ENCODE measurements at places on chromosomes 16 and 17. TPM values are rescaled to one million over a fixed set of nuclear protein-coding genes. Genes with fewer than 3 reads are reported as not detected.
A peak's percentile ranks its signal among the peaks of the same experiment; 100 is the strongest.

Gene CDRT15
- polyA plus RNA-seq = 1.1 TPM

Gene LAT
- 4.1 TPM for polyA plus RNA-seq

Gene SPHK1
- 2.7 TPM for polyA plus RNA-seq

Gene CHST4
- 0.28 TPM for polyA plus RNA-seq

Gene GAA
- polyA plus RNA-seq = 73.6 TPM

Gene SECTM1
- 1.2 TPM for polyA plus RNA-seq

Gene MPP2
- polyA plus RNA-seq = 4.7 TPM

Gene TBC1D3C
- polyA plus RNA-seq = 0.38 TPM

Gene KRTAP3-2
- polyA plus RNA-seq = not detected

Gene CRYBA1
- not detected for polyA plus RNA-seq

Gene BPTF
- polyA plus RNA-seq = 128 TPM

Gene TBC1D3I
- not detected for polyA plus RNA-seq

Gene MBTPS1
- polyA plus RNA-seq = 117 TPM

Gene FBXL16
- polyA plus RNA-seq = 1.5 TPM

Gene PDILT
- 0.23 TPM for polyA plus RNA-seq

Gene HEATR9
- 0.16 TPM for polyA plus RNA-seq

Gene CDH1
- 98.3 TPM for polyA plus RNA-seq

Gene PTGES3L
- 3.3 TPM for polyA plus RNA-seq

Gene SLC12A3
- polyA plus RNA-seq = 40.2 TPM

DNA sequence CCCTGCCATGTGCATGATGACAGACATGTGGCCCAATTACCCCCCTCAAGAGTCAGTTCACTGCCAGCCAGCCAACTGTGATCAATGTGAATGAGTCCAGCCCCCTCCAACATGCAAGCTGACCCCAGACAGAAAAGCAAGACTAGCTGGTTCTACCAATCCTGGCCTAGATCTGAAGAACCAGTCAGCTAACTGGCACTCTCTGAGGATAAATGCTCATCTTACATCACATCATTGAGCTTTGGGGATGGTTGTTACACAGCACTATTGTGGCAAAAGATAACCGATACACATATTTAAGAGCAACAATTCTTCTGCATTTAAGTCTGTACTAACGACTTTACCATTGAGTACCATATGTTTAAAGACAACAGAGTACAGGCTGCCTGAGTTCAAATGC lies 106.7 kb downstream of the TOX3 start:
- no peak for DNase-seq

GRCh38 chr16:54942353-54942943 lies 11.8 kb downstream of the IRX5 start:
- no peak for DNase-seq

- DNase-seq = no peak
These were observed 49.4 kb downstream of the VAC14 start for GRCh38 chr16:70751593-70751992.

- no peak for DNase-seq
These were observed 31.1 kb downstream of the C16orf82 start for GRCh38 chr16:27097800-27098230.

DNA sequence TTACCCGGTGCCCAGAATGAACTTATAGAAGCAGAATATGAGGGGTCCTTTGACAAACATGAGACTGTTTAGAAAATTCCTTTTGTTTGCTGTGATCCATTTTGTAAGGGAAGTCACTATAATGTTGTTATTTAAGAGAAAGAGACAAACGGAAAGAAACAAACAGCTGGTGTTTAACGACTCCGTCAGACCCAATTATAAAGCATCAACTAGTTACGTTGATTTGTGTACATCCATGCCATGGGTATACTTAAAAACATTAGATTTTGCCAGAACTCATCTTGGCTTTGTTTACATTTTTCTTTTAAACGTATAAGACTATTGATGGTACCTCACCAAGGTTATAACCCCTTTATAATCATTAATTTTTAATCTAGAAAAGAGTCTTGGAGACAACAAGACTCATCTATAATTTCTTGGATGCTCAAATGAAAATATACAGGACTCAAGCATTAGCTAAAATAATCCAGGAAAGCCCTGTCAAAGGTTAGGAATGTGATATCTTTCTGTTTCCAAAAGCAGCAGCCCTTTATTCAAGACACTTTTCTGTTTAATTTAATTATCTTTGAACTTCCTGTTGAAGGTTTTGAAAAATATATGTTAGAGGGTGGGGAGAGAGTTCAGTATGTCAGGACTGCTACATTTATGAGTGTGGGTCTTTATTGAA lies 331.7 kb downstream of the WWOX start:
- DNase-seq = no peak

- no peak for DNase-seq
These were observed 26.9 kb downstream of the ABCC1 start for GRCh38 chr16:15976225-15976812.

DNA sequence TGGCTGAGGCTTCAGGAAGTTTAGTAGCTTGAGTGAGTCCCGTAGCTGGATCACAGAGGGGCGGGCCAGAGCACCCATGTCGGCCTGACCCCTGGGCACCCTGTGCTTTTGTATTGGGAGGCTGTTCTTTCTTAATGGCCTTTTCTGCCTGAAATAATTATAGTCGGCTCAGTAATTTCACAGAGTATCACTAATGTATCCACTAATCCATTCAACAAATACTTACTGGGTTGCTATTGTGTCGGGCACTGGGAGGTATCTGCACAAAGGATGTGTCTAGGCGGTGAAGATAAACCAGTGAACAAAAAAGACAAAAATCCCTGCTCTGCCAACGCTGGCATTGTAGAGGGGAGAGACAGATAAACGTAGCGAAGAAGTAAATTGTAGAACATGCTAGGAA lies 318.6 kb downstream of the FOXL1 start:
- no peak for DNase-seq

DNA sequence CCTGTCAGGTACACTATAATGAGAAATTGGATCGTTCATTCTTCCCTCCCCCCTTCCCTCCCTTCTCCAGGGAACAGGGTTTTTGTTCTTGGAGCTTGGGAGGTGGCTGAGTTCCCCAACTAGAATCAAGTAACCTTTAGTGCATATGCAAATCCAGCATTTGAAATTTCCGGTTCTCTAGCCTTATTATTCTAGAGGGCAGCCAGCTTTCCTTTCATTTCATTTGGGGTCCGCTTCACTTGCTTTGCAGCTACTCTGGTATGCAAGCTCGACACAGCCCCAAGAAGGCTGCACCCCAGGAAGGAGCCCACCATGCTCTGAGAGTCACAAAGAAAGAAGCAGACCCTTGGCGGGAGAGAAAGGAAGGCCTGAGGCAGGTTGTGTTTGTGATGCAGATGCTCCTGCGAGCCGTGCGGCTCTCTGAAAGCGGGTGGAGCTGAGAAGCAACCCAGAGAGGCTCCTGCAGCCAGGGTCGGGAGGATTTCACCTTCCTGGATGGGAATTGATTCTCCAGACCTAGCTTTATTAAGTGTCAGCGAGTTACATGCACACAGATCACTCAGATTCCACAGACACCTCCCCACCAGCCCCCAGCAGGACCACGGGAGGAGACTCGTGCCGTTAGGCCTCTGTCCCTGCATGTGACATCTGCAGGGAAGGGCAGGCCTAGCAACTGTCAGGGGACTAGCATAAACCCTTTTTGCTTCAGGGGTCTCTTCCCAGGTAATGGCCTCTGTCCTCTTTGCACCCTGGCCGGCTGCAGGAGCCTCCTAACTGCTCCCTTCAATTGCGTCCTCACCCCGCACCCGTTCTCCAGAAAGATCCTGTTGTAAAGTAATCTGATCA lies 34.5 kb downstream of the PMM2 start:
- DNase-seq = no peak

DNA sequence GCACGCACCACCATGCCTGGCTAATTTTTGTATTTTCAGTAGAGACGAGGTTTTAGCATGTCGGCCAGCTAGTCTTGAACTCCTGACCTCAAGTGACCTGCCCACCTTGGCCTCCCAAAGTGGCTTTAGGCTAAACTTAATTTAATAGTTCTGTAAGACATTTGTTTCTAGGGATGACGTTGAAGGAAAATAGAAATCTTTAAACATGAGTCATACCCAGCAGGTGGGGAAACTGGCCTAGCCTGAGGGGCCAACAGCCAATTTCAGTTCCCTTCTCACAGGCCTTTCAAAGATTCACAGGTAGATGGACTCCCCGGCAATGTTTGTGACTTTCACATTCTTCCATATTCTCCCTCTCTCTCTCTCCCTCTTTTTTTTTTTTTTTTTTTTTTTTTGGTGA lies 18.1 kb upstream of the ITPRIPL2 start:
- no peak for DNase-seq

- DNase-seq = no peak
These were observed at the start of gene CLDN9 for GRCh38 chr16:3012828-3013420. Gene CLDN9, plus strand, starts transcription at chr16:3012923. Its CDS starts 440 bp downstream, at chr16:3013363.

DNA sequence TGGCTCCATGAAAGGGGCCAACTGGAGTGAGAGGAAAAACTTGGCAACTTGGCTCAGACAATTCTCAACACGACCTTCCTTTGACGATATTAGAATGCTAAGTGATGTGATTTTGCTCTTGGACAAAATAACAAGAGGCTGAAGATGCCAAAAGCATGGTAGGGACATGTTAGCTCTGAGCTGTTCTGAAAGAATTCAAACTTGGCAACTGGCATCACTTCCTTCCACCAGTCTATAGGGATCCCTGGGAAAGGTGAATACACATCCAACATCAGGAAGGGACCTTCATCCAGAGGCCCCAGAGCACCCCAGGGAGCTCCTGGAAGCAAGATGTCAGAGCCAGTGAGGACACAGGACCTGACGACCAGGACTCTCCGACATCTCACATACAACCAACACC lies 4.3 kb downstream of the KRT37 start:
- DNase-seq = no peak

GRCh38 chr16:66787427-66787826 lies 14.0 kb downstream of the TERB1 start:
- no peak for DNase-seq

- DNase-seq = no peak
These were observed 3.8 kb downstream of the SNX29 start for GRCh38 chr16:11980136-11980844.

- no peak for DNase-seq
These were observed 4.7 kb downstream of the SOCS3 start for GRCh38 chr17:78355045-78355641.

GRCh38 chr16:82535262-82535661 lies 91.5 kb upstream of the CDH13 start:
- no peak for DNase-seq

DNA sequence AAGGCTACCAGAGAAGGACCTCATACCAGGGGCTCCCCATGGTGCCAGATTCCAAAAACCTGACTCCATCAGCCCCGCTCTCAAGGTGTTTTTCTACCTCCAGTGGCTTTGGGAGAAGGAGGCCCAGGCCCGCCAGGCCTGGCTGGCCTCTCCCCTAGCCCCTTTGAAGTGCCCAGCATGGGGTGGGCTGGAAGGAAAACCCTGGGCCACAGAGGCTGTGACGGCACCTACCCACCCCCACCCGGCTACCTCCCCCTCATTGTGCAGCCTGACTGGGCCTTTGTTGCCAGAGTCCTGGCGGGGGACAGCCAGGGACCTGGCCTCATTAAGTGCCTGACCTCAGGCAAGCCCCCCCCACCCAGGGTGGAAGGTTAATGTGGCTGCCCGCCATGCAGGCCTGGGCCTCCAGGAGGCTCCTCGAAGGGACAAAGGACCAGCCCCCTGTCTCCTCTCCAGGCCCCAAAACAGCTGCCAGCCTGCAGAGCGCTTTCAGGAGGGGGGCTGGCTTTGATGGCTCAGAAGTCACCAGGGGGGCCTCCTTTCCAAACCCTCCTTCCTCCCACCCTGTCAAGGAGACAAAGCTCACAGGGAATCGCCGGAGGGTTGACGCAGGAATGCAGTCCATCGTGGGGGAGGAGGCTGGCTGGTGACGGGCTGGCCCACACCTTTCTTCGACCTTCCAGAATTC lies 159.4 kb downstream of the ZNF423 start:
- no peak for DNase-seq

GRCh38 chr16:66278604-66279262 lies 87.8 kb upstream of the CDH5 start:
- no peak for DNase-seq

- peak; percentile 14 for DNase-seq
These were observed 601 bp downstream of the PHKB start for GRCh38 chr16:47461598-47462266.

DNA sequence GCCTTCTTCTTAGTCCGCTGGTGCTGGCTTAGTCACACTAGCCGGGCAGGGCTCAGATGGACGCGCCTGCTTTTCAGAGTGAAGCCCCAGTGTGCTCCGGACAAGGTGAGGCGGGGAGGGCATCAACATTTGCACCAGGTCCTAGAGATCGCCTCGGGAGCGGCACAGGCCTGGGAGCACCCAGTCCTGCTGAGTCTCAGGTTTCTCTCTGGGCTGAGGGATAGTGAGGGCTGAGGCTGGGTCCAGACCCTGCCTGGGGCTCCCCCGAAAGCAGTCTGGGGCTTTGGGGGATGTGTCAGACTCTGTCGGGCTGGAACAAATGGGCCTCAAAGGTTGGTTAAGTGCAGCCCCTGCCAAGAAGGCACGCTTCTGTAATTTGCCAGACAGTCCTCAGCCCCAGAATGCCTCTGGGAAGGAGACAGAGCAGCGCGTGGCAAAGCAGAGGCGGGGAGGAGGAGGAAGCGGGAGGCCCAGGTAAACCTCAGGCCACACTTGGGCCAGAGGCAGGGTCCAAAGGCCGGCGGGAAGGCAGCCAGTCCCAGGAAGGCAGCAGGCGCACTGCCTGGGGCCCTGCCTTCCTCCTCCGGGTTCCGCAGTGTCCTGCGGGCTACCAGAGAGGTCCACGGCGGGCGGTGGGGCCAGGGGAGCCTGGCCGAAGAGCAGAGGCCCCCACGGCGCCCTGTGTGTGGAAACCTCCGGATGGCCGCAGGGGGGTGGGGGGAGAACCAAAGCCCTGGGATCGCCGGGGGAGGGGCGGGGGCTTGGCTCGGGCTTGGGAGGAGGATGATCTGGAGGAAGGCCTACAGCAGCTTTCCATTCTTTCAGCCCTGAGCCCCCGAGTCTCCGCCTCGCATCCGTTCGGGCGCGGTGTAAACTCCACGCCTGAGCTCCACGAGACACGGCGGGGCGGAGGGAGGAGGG lies 39.5 kb upstream of the ATP2A3 start:
- DNase-seq = no peak

GRCh38 chr17:55769625-55770000 lies 18.8 kb downstream of the PCTP start:
- DNase-seq = no peak

GRCh38 chr17:8542599-8543502 lies 87.7 kb downstream of the MYH10 start:
- no peak for DNase-seq

DNA sequence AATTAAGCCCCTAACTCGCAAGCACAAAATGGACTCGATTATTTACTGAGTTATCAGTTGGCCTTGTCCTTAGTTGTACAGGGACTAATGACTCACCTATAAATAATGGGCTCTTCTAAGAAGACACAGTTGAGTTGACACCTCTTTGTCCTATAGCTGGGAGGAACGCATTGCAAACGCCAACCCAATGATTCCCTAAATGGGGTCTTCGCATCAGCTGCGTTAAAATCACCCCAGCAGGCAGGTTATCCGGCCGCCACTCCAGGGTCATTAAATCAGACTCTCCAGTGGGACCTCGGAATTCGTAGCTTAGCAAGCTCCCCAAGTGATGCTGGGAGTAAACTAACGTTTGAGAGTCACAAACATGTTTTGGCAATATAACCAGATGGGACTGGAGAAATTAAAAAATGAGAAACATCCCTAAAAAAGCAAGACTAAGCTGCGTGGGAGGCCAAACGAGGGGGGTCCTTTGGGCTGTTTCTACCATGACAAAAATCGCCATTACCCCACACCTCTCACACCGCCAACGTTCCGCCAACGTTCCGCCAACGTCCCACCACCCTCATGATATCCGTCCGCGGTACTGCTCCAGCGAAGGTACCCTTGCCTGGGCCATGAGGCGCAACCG lies 932 bp upstream of the NFE2L1 start:
- no peak for DNase-seq

GRCh38 chr17:39144416-39144840 lies 7.0 kb downstream of the PLXDC1 start:
- DNase-seq = no peak
